ENCODE measurements at places on chromosomes 5 and 9.

- DNase-seq = no peak
These were observed 80.1 kb downstream of the ITGA1 start for GRCh38 chr5:52867809-52868208.

GRCh38 chr5:127967983-127968592 lies 115.5 kb upstream of the SLC12A2 start:
- DNase-seq = no peak

DNA sequence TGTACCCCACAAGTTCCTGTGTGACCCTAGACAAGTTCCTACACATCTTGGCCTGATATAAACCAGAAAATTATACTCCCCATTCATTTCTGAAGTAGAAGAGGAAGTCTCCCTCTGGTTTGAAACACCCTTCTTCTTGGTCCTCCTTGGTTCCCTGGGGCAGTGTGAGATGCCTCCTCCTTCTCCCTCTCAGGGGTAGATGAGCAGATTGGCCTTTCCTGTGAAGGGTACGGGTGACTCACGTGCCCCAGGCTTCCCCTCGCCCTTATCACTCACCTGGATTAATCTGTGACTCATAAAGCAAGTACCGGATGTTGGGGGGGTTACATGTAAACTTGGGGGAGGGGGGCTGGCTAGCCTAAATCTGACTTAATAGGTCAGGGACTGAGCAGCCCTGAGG lies 11.1 kb upstream of the AQP3 start:
- peak; percentile 23 for DNase-seq

DNA sequence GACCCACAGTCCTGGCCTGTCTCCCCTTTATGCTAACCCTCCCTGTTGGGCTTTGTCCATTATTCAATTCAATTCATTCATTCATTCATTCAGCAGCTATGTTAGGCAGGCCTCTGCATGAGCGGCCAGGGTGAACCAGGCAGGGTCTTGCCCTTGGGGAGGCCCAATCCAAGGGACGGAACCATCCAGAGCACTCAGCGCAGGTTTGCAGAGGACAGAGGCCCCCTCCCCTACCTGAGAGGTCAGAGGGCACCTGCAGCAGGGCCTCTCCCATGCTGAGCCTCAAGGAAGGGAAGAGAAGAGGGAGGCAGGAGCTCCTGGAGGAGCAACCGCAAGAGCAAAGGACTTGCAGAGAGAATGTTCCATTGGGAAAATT lies 61.4 kb downstream of the C9orf50 start:
- DNase-seq = no peak

GRCh38 chr5:133909603-133910002 lies 58.8 kb downstream of the C5orf15 start:
- no peak for DNase-seq

DNA sequence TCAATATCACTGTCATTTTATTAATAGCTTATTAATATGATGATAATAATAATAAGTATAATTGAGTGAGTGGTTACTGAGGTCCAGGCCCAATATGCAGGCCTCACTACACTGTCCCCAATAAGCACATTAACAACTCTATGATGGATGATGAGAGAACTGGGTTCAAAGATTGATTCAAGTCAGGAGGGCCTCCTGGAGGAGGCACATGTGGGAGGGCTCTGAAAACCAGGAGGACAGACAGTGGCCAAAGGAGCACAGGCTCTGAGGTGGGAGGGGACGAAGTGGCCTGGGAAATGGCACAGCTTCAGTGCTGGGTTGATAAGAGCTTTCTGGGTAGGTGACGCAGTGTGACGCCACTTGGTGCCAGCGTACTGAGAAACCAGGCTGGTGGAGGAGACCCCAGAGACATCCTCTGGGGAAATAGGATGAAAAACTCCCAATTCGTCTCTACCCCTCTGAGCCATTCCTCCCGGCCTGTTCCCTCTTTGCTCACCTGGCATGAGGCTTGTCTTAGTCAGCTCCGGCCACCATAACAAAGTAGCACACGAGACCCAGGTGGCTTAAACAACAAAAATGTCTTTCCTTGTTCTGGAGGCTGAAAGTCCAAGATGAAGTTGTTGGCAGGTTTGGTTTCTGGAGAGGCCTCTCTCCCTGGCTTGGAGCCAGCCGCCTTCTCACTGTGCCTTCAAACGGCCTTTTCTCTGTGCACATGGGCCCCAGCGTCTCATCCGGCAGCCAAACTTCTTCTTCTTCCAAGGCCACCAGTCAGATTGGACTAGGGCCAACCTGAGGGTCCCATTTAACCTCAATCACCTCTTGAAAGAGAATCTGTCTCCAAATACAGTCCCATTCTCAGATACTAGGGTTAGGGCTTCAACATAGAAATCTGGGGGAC lies 31.6 kb downstream of the NTNG2 start:
- no peak for DNase-seq

- no peak for DNase-seq
These were observed 20.6 kb downstream of the GLRX start for GRCh38 chr5:95801961-95802360.

DNA sequence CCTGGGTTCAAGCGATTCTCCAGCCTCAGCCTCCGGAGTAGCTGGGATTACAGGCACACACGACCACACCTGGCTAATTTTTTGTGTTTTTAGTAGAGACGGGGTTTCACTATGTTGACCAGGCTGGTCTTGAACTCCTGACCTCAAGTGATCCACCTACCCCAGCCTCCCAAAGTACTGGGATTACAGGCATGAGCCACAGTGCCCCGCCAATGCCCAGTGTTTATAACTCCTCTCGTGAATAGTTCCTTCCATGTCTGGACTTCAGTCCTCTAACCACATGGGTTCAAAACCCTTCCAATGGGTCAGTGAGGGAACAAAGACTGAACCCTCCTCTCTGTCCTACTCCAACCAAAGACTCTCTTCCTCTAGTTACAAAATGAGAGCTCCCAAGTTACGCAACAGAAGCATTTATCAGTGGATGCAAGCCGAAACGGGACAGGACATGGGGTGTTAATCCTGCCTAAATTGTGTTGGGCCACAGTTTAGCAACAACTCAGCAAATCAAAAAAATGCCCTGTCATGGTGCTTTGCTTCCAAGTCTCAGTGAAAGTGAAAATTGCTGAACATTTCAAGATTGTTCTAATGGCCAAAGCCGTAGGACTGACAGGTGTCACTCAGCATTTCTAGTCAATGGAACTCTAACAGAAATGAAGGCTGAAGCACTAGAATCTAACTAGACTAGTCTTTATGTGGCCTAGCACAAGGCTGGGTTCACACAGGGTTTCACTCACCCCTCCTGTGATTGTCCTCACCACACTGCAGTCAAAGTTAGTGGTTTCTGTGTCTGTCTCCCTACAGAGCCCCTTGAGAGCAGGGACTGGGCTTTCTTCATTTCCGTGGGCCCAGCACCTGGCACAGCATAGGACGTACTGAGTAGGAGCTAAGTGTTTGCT lies 3.2 kb upstream of the TMEM245 start:
- no peak for DNase-seq

GRCh38 chr9:135751501-135751900 lies 49.5 kb downstream of the KCNT1 start:
- DNase-seq = no peak
